ENCODE measurements at places on chromosomes 11 and 22. TPM values are rescaled to one million over a fixed set of nuclear protein-coding genes. Genes with fewer than 3 reads are reported as not detected.

GRCh38 chr22:37427711-37428635 is 694 bp upstream of the ELFN2 start:
- H3K4me1 ChIP-seq, result peaks cover 14% of the 10 kb centered on the region
- H3K27me3 ChIP-seq, result peaks cover 25% of the 10 kb centered on the region
- no peak overlapping the region for H3K27ac ChIP-seq
- no peaks in the 10 kb centered on the region for H3K36me3 ChIP-seq

OVOL1 gene
- total RNA-seq, result not detected

GRCh38 chr11:19436932-19437331 is 196.2 kb upstream of the E2F8 start:
- H3K4me1 ChIP-seq, result no peaks in the 10 kb centered on the region
- no peak overlapping the region for H3K4me3 ChIP-seq
- no peak for DNase-seq
- peaks cover 72% of the 10 kb centered on the region for H3K27me3 ChIP-seq
- H3K27ac ChIP-seq, result no peak overlapping the region

DNA sequence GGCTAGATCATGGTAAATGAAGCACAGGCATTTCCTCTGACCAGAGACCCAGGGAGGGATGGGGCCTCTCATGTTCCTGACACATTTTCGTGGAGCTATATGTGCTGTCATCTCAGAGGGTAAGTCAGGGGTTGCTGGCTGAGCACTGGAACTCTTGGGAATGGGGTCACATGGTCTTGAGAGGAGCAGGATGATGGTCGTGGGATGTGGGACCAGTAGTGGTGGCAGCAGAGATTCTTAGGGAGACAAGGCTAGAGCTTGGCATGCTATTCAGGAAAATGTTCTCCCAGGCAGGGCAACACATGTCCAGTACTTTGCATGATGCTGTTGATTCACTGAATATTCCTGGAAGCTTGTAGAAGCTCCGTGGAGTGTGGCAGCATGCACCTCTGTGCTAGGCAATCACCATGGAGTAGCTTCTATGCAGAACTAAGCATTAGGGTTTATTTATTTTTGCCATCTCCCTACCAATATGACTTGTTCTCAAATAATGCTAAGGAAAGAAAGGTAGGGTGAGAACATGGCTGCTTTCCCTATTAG is 31.4 kb upstream of the TTC12 start:
- no peak for DNase-seq
- peaks cover 3% of the 10 kb centered on the region for H3K4me1 ChIP-seq
- no peak overlapping the region for H3K27ac ChIP-seq

MB gene
- total RNA-seq, result not detected

POU2F3 gene
- not detected for total RNA-seq

GRCh38 chr22:21009638-21010425 is 5.1 kb upstream of the P2RX6 start:
- no peak overlapping the region for H3K27ac ChIP-seq
- no peak for DNase-seq
- H3K27me3 ChIP-seq, result no peaks in the 10 kb centered on the region
- H3K36me3 ChIP-seq, result no peaks in the 10 kb centered on the region
- H3K4me1 ChIP-seq, result peaks cover 15% of the 10 kb centered on the region

DNA sequence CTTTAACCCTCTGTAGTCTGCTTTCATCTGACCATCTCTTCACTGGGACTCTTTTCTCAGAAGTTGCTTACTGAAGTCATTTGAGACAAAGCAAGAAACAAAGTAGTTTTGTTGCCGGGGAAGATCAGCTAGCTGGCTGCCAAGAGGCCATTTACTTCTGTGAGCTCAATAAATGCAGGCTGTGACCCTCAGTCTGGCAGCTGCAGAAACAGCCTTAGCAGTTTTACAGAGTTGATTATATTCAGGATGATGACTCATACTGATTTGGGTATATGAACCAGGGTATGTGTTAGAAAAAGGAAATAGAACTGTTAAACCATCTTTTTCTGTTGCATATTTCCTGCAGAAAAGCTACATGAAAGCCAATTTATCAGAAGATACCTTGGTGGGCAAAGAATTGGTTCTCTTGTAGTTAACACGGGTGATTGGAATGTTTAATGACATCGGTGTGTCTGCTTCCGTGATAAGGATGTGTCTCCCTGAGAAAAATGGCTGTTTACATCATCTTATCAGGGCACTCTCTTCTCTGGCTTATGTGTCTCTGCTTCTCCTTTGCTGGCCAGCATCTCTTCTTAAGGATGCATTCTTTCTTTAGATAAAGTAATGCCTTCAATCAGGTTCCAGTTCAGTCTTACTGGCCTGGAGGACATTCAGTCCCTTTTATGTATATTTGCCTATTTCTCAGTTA is 18.5 kb downstream of the FIBIN start:
- no peaks in the 10 kb centered on the region for H3K36me3 ChIP-seq
- H3K4me3 ChIP-seq, result no peak overlapping the region
- no peak overlapping the region for H3K27ac ChIP-seq
- no peaks in the 10 kb centered on the region for H3K27me3 ChIP-seq

DNA sequence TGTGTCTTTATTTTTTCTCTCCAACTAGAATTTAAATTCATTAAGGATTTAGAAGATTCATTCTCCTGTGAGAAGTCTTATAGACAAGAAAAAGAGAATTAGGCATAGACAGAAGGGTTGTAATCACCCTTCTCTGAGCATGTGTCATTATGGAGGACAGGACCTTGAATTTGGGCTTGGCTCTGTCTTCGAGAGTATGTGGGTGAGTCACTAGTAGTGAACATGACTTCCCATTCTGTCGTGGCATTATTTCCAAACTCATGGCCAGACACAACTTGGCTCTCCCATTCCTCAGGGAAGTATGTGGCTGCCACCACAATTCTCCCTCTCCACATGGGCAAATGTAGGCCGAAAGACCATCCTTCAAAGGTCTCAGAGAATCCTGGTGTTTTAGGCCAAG is 14.3 kb upstream of the ANKK1 start:
- no peak for DNase-seq
- H3K4me3 ChIP-seq, result no peak overlapping the region
- no peak overlapping the region for H3K27ac ChIP-seq
- H3K4me1 ChIP-seq, result no peaks in the 10 kb centered on the region

THY1 gene
- not detected for total RNA-seq

- no peak overlapping the region for H3K4me3 ChIP-seq
- H3K27ac ChIP-seq, result no peak overlapping the region
- H3K27me3 ChIP-seq, result no peaks in the 10 kb centered on the region
- DNase-seq, result no peak
- no peaks in the 10 kb centered on the region for H3K4me1 ChIP-seq
Observed at GRCh38 chr11:106156290-106156937, 79.0 kb downstream of the AASDHPPT start.

NUP160 gene
- total RNA-seq, result 48.0 TPM

DNA sequence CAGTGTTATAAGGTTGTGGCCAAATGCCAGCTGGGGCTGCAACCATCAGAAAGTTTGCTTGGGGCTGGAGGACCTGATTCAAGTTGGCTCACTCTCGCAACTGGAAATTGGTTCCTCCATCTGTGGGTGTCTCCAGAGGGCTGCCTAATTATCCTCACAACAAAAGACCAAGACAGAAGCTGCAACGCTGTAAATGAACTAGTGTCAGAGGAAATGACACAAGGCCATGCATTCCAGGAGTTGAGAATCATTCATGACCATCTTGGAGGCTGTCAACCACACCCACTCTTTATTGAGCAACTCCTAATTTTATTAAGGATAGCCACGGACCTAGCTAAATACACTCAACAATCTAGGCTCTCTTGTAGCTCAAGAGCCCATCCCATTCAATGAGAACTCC is 1060.8 kb downstream of the OPCML start:
- H3K27ac ChIP-seq, result no peak overlapping the region
- H3K27me3 ChIP-seq, result no peaks in the 10 kb centered on the region
- no peak overlapping the region for H3K4me3 ChIP-seq

CRYBA4 gene
- total RNA-seq, result not detected

- H3K27ac ChIP-seq, result no peak overlapping the region
- H3K4me1 ChIP-seq, result no peaks in the 10 kb centered on the region
- H3K36me3 ChIP-seq, result no peaks in the 10 kb centered on the region
- H3K27me3 ChIP-seq, result no peaks in the 10 kb centered on the region
- H3K4me3 ChIP-seq, result no peak overlapping the region
- no peak for DNase-seq
Observed at GRCh38 chr11:95968585-95968984, 44.7 kb upstream of the MTMR2 start.

DNA sequence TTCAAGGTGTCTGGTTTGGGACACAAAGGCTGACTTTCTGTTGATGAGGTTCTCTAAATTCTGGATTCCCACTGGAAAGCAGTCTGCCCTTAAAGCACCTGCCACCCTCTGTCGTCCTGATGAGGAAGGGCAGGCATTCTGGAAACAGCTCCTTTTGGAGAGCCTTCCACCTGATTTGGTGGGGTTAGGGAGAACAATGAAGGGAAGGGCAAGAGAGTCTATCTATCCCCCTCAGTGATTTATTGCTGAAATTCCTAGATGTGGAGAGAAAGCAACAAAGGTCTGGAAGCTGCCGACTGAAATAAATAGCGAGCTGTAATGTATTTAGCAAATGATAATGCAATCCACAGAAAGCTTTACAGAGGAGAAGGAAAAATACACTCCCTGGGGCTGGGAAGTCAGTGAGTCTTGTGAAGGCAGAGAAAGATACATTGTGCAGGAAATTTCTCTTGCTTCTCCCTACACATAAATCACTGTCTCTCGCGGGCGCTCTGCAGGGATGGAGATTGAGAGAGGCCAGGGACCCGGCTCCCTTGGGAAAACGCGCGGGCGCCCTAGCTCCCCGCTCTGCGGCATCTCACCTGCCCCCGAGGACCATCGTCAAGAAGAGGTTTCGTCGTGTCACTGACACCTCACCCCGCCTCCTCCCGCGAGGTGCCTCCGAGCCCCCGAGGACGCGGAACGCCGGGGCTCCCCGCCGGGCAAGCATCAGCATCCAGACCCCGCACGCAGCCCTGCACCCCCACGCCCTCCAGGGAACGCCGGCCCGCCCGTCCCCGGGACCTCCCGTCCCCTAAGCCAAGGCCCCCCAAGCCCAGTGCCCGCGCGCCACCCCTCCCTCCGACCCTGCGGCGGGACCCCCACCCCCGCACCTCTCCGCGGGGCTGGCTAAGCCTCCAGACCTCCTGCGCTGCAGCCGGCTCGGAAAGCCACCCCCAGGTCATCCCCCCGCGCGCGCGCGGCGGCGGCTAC is 673 bp downstream of the CDON start:
- H3K4me3 ChIP-seq, result peak overlapping the region; percentile 84
- DNase-seq, result peak; percentile 64
- H3K36me3 ChIP-seq, result no peaks in the 10 kb centered on the region
- peaks cover 50% of the 10 kb centered on the region for H3K27me3 ChIP-seq

DNA sequence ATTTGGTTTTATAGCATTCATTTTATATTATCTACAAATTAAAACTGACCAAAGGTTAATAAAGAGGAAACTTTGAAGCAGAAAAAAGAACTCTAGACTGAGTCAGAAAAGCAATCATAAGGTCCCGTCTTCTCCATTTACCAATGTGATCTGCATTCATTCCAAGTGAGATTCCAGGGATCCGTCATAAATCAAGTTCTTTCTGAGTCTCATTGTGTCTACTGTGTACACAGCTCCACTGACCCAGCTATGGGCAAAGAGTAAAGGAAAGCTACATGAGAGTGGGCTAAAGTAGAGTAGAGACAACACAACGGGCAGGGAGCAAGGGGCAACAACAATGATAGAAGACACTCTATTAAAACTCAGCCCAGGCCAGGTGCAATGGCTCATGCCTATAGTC is 15.3 kb downstream of the FAM168A start:
- H3K27me3 ChIP-seq, result no peaks in the 10 kb centered on the region
- H3K27ac ChIP-seq, result no peak overlapping the region

DNA sequence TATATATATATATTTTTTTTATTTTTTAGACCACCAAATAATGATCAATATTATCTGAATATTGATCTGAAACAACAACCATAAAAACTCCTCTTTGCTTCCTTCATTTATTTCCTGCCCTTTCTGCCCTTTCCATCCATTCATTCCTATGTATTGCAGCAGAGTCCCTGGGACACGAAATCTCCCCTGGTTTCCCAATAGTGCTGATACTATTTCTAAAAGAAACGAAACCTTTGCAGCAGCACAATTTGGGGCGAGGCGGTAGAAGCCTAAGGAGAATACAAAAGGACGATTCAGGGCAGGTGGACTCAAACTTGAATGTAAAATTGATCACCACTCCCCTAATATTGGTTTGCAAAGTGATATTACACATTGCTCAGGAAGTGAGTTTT is 16.9 kb upstream of the AMOTL1 start:
- no peak overlapping the region for H3K4me3 ChIP-seq
- no peak overlapping the region for H3K27ac ChIP-seq
- peaks cover 27% of the 10 kb centered on the region for H3K27me3 ChIP-seq
- no peaks in the 10 kb centered on the region for H3K4me1 ChIP-seq

DNA sequence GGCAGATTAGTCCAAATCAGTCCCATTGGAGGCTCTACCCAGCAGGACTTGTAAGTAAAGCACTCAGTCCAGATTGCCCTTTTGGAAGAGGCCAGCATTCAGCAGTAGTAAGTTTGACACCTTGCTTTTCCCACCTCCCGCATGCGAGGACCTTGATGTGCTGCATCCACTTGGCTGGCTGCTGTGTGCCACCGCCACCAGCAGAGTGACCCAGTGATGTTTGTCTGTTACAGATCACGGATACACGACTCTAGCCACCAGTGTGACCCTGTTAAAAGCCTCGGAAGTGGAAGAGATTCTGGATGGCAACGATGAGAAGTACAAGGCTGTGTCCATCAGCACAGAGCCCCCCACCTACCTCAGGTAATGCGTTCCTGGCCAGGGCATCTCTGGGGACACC is 6.6 kb downstream of the SMARCB1 start:
- H3K4me3 ChIP-seq, result no peak overlapping the region
- peaks cover 16% of the 10 kb centered on the region for H3K4me1 ChIP-seq
- H3K36me3 ChIP-seq, result peaks cover 4% of the 10 kb centered on the region
- no peak for DNase-seq
- H3K27ac ChIP-seq, result peak overlapping the region; percentile 49

RRAS2 gene
- total RNA-seq, result 97.3 TPM

DNA sequence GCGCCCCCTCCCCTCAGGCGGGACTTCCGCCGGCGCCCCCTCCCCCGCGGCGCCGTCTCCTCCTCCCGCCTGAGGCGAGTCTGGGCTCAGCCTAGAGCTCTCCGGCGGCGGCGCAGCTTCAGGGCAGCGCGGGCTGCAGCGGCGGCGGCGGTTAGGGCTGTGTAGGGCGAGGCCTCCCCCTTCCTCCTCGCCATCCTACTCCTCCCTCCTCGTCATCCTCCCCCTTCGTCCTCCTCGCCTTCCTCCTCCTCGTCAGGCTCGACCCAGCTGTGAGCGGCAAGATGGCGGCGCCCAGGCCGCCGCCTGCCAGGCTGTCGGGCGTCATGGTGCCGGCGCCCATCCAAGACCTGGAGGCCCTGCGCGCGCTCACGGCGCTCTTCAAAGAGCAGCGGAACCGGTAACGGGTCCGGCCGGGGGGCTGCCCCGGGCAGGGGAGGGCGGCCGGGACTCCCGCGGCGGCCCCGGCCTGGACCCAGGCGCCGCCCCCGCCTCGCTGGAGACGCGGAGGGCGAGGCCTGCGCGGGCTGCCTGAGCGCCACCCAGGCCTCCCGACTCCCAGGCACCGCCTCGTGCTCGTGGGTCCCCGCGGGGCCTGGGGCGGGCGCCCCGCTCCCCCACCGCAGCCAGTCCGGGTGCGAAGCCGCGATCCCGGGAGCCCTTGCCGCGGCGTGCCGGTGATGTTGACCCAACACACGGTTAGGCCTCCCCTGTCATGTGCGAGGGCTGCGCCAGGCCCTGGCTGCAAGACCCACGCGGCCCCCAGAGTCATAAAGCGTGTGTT is at the start of gene ATXN10:
ATXN10 (plus strand) TSS at position 52 of the 781 bp plus-strand sequence; CDS start at position 282, 230 bp downstream.
- H3K27me3 ChIP-seq, result peaks cover 4% of the 10 kb centered on the region
- peak within 1 kb of the TSS; percentile 76 for H3K27ac ChIP-seq
- DNase-seq, result peak; percentile 72
- peak within 1 kb of the TSS; percentile 92 for H3K4me3 ChIP-seq
- H3K4me1 ChIP-seq, result peaks cover 29% of the 10 kb centered on the region

GRCh38 chr11:66002648-66003225 is 434 bp downstream of the BANF1 start:
- DNase-seq, result no peak
- peak overlapping the region; percentile 99 for H3K4me3 ChIP-seq
- peaks cover 16% of the 10 kb centered on the region for H3K36me3 ChIP-seq
- H3K27me3 ChIP-seq, result no peaks in the 10 kb centered on the region
- H3K27ac ChIP-seq, result peak overlapping the region; percentile 96
- peaks cover 32% of the 10 kb centered on the region for H3K4me1 ChIP-seq
